ENCODE measurements at places on chromosomes 16 and 17. TPM values are rescaled to one million over a fixed set of nuclear protein-coding genes. Genes with fewer than 3 reads are reported as not detected.

CES4A gene
- polyA plus RNA-seq, result 0.98 TPM

GRCh38 chr17:67074781-67075180 lies 30.4 kb downstream of the CACNG1 start:
- H3K4me3 ChIP-seq, result peak overlapping the region; percentile 2
- H3K36me3 ChIP-seq, result no peaks in the 10 kb centered on the region
- no peak overlapping the region for H3K27ac ChIP-seq
- H3K27me3 ChIP-seq, result no peaks in the 10 kb centered on the region
- peaks cover 20% of the 10 kb centered on the region for H3K4me1 ChIP-seq

DNA sequence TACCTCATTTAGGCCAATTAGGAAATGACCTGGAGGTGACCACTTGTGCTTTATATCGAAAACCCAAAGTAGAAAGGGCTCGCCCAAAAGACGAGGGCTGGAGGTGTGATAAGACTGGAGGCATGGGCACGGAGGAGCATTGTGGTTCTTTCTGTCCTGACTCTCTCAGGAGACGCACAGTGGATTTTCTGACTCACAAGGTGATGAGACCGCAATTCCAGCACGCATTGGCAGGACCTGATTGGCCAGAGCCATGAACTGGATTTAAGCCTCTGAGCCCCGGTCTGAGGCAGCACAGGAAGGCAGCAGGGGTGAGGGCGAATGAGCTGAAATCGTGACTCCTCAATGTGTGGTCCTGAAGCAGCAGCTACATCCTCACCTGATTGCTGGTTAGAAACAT lies 559.1 kb upstream of the SALL1 start:
- H3K27ac ChIP-seq, result no peak overlapping the region
- no peaks in the 10 kb centered on the region for H3K27me3 ChIP-seq
- H3K4me3 ChIP-seq, result no peak overlapping the region
- H3K36me3 ChIP-seq, result peaks cover 4% of the 10 kb centered on the region
- no peaks in the 10 kb centered on the region for H3K4me1 ChIP-seq

DNA sequence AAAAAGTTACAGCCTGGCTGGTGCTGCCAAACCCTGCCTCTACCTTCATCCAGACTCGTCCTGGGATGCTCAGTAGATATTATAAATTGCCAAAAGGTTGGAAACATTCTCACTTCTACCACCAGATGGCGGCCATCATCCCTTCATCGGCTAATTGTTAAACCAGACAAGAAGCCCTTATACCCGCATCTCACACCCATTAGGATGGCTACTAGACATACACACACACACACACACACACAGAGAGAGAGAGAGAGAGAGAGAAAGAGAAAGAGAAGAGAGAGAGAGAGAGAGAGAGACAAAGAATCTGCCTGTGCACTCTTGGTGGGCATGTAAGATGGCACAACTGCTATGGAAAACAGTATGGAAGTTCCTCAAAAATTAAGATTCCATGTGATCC lies 15.0 kb upstream of the SCIMP start:
- peaks cover 17% of the 10 kb centered on the region for H3K4me1 ChIP-seq
- DNase-seq, result peak; percentile 71
- H3K36me3 ChIP-seq, result no peaks in the 10 kb centered on the region
- H3K27me3 ChIP-seq, result peaks cover 4% of the 10 kb centered on the region
- H3K4me3 ChIP-seq, result peak overlapping the region; percentile 16

- no peaks in the 10 kb centered on the region for H3K27me3 ChIP-seq
- no peak for DNase-seq
- no peak overlapping the region for H3K27ac ChIP-seq
- no peak overlapping the region for H3K4me3 ChIP-seq
- H3K4me1 ChIP-seq, result peaks cover 28% of the 10 kb centered on the region
Measured at GRCh38 chr17:62715882-62716390, 88.5 kb downstream of the MRC2 start.
